Fibroblast of skin of right biceps (primary cell): ENCODE measurements at places on chromosomes 1 and 21.
A peak's percentile ranks its signal among the peaks of the same experiment; 100 is the strongest.

DNA sequence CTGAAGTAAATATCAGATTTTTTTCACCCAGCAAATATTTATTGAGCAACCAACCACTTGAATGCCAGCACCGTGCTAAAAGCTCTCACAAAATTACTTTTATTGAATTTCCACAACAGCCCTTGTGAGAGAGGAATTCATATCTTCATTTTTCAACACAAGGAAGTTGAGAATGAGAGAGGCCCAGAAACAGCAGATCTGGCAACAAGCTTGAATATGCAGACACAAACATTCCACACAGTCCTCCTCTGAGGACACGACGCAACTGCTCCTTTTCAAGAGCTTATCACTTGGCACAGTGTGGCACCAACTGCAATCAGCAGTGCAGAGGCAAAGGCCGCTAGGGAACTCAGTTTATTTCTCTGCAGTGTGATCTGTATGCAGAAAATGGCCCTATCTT is 32.2 kb upstream of the IFNAR2 start:
- no peak for DNase-seq

GRCh38 chr1:155050560-155051341 is at the start of gene ADAM15:
Gene ADAM15 (plus strand): TSS chr1:155051316. CDS start chr1:155051387, 71 bp downstream.
- peak; percentile 68 for DNase-seq

- DNase-seq: no peak
These were observed 33.5 kb downstream of the SCYL3 start for GRCh38 chr1:169860187-169860586.

GRCh38 chr1:40701684-40702083 is 10.2 kb downstream of the NFYC start:
- DNase-seq: no peak

DNA sequence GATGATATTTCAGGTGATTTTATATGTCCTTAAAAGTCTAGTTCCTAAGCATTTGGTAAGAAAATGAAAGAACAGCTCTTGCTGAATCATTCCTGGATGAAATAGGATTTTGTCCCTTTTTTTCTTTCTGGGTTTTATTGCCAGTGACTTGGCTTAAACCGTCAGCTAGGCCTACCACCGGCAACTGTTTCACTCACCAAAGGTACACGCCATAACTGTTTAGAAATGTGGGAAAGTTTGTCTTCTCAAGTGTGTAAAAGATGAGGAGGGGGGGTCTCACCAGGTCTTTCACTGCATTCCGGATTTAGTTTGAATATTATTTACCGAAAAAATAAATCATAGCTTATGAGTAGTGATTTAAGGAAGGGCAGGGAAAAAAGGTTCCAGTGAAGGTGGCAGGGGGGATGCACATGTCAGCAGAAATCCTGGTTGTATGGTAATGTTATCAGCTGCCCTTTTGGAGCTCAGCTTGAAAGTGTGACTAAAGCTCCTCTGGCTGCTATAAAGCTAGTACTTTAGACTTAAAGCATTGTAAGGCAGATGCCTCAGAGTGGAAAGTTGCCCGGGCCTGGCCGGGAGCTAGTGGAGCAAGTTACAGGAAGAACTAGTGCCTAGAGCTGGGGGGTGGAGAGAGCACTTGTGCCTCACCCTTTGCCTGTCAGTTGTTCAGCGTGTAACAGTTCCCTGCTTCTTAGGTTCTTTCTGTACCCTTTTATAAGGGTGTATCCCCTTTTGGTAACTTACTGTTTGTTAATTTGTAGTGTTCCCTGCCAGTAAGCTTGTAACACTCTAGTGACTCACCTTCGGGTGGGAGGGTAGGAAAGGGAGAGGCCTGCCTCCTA is 3.1 kb downstream of the ATP1A1 start:
- peak; percentile 70 for DNase-seq

- no peak for DNase-seq
These were observed 2.2 kb downstream of the GUCA2B start for GRCh38 chr1:42155362-42155761.

- DNase-seq: peak; percentile 57
These were observed 1.5 kb upstream of the NCAM2 start for GRCh38 chr21:20996421-20997310.
